Stimulated activated CD4-positive, alpha-beta T cell treated with anti-CD3 and anti-CD28 coated beads, Interleukin-12 subunit alpha, Interleukin-12 subunit beta, amount 100 ng/mL, for 24 hours (primary cell): ENCODE measurements at places on chromosomes 2 and 18.

- no peak for DNase-seq
Measured at GRCh38 chr18:63757541-63757940, 17.7 kb upstream of the SERPINB7 start.

DNA sequence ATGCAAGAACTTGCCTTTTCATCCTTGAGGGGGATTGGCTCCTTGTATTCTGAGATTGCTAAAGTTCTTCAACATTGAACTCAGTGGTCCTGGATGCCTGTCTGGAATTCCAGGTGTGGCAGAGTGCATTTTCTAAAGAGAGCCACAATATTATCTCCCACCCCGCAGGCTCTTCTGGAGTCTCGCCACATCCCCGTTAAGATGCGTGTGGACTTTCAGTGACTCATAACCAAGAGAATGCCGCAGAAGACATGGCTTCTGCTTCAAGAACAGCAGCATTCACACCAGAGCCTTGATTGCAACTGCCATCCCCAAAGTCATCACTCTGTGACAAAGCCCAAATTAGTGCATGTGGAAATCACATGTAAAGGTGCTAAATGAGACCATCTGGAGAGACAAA, 142.7 kb downstream of the CDH20 start:
- no peak for DNase-seq

DNA sequence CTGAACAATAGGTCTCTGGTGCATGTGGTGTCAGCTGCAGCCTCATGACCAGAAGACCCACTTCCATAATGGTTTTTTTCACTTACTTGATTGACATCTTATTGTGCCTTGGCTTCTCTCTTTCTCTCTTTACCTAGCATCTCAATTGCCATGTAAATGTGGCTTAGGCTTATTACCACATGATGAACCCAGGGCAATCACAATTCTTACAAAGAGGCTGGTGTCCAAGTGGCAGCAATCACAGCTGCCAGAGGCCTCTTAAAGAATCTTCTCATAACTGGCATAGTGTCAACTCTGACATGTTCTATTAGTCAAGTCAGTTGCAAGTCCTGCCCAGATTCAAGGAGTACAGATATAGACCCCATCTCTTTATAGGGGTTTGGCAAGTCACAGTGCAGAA, 1224.8 kb downstream of the SUCLG1 start:
- DNase-seq: no peak

- DNase-seq: no peak
Measured at GRCh38 chr18:7062811-7063210, 54.8 kb downstream of the LAMA1 start.

- no peak for DNase-seq
Measured at GRCh38 chr18:49250816-49251388, 209.5 kb downstream of the DYM start.

DNA sequence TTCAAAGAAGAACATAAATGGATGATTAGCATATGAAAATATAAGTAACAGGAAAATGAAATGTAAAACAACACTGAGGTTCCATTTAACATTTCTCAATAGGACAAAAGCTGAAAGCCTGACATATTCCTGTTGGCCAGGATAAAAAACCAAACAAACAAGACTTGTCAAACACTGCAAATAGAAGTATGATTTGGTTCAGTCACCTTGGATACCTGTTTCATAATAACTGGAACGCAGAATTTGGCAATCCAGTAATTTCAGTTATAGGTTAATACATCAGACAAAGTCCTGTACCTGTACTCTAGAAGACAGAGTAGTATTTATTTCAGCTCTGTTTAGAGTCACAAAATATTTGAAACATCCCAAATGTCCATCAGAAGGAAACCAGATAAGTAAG, 16.5 kb upstream of the EVA1A start:
- DNase-seq: no peak

- DNase-seq: no peak
Measured at GRCh38 chr2:240962300-240963064, 35.9 kb upstream of the SNED1 start.

DNA sequence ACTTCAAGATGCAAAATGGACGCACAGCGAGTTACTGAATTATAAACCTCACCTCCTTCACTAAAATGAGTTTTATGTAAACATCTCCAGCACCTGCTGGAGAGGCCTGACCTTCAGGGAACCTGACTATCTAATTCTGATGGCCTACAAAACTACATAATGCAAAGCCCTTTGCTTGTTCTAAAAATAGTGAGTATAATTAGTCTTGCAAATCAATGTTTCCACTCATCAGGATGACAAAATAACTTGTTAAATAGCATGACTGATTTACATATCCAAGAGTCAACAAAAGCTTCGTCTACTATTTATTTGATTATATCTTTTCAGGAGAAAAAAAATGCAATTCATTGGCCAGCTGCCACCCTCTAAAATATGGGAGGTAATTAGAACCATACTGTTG, 326.3 kb upstream of the MC4R start:
- no peak for DNase-seq

GRCh38 chr2:207188626-207189419, 23.1 kb upstream of the KLF7 start:
- no peak for DNase-seq

DNA sequence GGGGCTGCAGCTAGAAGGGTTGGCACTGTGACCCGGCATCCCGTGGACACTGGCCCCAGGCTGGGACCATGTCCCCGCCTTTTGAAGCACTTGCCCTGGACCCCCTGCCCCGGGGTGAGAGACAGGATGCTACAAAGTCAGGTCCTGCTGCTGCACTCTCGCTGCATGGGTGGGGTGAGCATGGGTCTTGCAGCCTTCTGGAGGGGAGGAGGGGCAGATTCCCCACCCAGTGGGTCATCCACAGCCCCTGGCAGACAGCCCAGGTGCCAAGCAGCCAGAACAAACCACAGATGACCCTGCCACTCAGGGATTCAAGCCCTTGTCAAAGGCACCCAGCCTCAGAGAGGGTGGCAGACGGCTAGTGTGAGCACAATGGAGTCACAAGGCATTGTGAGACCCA, 5.7 kb upstream of the NMUR1 start:
- DNase-seq: no peak

DNA sequence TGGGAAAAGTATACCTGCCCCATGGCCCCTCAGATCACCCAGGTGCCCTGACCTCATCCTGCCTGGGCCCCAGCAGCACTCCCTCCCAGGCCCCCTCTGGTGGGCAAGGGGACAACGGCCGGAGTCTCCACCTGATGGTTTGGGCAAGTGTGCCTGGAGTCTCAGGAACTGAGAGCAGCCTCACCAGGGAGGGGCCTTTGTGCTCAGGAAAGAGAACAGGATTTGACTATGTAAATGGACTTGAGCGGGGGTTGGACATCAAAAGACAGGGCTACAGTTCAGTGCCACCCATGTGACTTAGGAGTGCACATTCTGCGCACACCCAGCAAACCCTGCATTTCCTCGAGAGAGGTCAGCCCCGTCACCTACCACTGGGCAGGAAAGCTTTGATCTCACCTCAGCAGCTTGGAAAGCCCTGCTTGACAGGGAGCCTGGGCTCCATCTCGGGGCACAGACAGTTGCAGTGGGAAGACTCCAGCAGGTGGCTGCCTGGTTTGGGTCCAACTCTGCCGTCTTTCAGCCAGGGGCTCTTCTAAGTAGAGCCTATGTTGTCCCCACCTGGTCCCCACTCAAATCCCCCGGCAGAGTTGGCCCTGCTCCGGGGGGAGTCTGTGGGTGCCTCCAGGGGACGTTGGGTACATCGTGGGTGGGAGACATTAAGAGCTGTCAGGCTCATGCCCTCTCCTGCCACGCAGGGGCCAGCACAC, 3.3 kb downstream of the INPP5D start:
- DNase-seq: no peak

- DNase-seq: no peak
Measured at GRCh38 chr2:239085201-239085992, 237.5 kb downstream of the TWIST2 start.

DNA sequence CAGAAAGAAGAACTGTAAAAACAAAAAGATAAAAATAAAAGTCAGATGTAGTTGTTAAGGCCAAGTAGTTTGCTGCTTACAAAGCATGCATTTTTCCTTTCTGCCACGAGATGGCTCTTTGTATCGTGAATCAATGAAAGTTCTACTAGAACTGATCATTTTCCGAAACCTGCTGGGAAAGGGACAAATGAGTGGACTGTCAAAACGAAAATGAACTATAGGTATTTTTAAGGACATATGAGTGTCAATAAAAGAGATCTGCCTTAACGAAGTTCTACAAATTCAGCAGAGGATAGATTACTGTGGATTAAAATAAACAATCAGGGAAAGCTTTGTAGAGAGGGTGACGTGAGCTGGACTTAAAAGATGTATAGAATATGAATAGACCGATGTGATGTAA, 15.0 kb upstream of the ELOA2 start:
- DNase-seq: no peak

- no peak for DNase-seq
Measured at GRCh38 chr2:239884875-239885274, 140.3 kb downstream of the NDUFA10 start.

DNA sequence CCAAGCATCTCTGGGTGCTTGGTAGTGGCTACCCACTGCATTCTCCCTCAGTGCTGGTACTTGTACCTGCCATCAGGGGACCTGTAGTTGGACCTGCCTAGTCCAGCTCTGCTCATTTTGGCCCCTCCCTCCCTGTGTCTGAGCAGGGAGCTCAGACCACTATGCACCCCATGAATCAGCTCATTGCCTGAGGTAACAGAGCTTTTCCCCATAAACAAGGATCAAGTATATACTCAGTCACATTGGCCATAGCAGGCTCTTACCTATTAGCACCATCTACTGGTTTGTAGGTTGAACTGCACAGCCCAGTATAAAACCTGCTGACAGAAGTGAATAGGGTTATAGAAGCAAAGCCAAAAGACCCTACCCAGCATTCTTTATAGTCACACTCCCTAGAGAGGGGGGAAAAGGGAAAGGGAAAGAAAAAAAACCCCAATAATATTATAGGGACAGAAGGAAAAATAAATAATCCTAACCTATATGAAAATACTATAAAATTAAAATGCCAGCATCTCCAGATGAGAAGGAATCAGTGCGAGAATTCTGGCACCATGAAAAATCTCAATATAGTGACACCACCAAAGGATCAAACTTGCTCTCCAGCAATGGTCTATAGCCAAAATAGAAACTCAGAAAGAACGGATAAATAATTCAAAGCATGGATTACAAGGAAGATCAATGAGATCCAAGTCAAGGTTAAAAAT, 6.9 kb upstream of the FLACC1 start:
- no peak for DNase-seq

- DNase-seq: no peak
Measured at GRCh38 chr18:58087928-58088690, 44.1 kb downstream of the NEDD4L start.

- no peak for DNase-seq
Measured at GRCh38 chr2:158665536-158666302, 129.4 kb upstream of the DAPL1 start.

DNA sequence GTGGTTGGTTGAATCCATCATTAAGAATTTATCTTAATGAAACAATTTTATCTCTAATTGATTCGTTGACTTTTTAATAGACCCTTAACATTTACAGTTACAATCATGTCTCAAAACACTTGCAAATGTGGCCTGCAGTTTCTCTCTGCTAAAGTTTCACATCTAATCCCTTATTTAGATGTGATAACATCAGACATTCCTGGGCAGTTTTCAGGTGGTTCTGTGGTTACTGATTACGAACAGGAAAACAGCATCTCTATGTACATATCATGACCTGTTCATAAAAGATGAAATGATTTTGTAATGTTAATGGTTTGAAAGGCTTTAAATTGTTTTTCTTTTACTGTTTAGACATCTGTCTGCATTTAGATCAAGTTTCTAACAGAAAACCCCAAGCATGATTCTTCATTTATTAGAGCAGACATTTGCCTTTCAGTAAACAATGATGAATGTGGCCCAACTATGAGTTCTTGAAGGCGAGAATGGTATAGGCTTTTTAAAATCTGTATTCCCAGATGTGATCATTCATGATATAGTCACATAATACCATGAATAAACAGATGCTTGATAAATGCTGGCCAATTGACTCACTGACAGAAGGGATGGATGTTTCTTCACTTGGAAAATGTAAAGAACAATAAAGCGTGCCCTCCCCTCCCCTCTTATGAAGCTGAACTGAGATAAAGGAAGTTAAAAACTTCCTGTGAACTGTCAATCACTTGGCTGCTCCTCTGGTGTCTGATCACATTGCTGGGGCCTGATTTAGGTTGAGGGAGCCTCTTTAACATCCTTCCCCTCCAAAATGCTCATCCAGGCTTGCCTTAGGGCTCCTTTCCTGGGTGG, 3.5 kb downstream of the CAPN14 start:
- DNase-seq: no peak

DNA sequence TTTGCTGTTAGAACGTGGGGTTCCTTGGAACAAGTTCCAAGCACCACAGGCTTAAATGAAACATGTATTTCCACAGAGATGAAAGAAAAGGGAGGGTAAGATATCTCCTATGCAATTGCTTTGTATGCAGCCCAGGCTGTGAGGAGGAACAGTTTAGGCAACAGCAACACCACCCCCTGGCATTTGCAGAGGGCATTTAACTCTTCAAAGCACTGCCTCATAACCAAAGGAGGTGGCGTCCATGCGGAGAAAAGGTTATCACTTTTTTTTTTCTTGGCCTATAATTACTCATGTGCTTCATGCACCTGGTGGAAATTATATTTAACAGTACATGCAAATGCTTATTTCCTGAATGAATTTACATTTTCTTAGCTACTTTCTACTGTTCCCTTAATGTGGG, 286.0 kb downstream of the LPIN1 start:
- no peak for DNase-seq

DNA sequence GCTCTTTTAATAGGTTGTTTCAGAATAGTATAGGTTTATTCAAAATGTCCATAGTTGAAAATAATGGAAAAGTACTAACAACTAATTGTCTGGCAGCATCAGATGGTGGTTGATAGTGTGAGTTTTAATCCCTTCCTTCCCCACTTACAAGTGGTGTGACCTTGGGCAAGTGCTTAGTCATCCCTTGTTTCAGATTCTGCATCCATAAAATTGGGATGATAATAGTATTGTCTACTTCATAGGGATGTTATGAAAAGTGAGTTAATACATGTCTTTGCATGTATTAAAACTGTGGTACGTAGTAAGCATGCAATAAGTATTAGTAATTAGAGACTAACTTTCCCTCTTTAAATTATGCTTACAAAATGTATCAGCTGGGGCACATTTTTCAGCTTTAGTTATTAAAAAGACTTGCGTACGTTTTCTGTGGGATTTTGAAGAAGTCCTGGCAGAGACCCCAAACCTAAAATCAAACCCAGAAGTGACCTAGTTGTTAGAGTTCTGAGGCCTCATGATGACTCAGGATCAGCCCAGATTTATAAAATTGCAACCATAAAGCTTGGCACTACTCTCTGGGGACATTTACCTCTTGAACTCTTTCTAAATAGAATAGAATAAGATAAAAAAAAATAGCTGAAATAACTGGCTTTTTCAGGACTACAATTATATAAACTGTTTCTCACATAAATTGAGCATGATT, 8.6 kb downstream of the ITGA4 start:
- DNase-seq: no peak

- no peak for DNase-seq
Measured at GRCh38 chr2:9648821-9649220, 18.0 kb upstream of the YWHAQ start.

- DNase-seq: no peak
Measured at GRCh38 chr2:24082787-24083566, 1.7 kb downstream of the TP53I3 start.
